Activated naive CD4-positive, alpha-beta T cell treated with anti-CD3 and anti-CD28 coated beads for 36 hours (primary cell): ENCODE measurements at places on chromosomes 6 and 20. TPM values are rescaled to one million over a fixed set of nuclear protein-coding genes. Genes with fewer than 3 reads are reported as not detected.

Gene HLA-DRA
- 1.6 TPM for total RNA-seq

DNA sequence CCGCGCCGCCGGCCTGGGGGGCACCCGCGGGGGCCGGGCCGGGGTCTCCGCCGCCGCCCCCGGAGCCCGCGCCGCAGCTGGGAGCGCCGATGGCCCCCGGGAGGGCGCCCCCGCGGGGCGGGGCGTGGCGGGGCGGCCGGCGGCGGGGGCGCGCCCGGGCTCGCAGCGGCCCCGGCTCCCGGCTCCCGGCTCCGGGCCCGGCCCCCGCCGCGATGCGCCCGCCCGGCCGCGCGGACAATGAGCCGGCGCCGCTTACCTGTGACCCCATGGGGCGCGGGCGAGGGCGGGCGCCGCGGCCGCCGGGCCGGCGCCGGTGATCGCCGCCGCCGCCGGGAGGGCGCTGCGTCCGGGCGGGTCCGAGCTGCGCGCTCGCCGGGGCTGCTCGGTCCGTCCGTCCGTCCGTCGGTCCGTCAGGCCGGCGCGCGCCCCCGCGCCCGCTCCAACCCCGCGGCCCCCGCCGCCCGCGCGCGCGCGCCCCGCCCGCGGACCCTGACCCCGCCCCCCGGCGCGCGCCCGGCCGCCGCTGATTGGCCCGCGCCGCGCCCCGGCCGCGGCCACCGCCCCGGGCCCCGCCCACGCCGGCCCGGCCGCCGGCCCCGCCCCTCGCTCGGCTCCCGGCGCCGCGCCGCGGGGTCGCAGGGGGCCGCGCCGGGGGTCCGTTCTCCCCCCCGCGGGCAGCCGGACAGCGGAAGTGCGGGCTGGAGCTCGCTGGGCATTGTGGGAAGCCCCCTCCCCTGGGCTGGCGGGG lies at the start of gene ZBTB46:
TSS of gene ZBTB46 (minus strand) at position 424 of the 748 bp plus-strand sequence. CDS start 40,507 bp downstream, outside the sequence.
- H3K4me1 ChIP-seq: peaks cover 13% of the 10 kb centered on the region
- H3K4me3 ChIP-seq: peak within 1 kb of the TSS; percentile 76

- no peak for DNase-seq
- H3K4me3 ChIP-seq: no peak overlapping the region
- H3K4me1 ChIP-seq: peaks cover 9% of the 10 kb centered on the region
- H3K36me3 ChIP-seq: peaks cover 14% of the 10 kb centered on the region
Measured at GRCh38 chr6:1993042-1993441, 252.4 kb downstream of the GMDS start.

DNA sequence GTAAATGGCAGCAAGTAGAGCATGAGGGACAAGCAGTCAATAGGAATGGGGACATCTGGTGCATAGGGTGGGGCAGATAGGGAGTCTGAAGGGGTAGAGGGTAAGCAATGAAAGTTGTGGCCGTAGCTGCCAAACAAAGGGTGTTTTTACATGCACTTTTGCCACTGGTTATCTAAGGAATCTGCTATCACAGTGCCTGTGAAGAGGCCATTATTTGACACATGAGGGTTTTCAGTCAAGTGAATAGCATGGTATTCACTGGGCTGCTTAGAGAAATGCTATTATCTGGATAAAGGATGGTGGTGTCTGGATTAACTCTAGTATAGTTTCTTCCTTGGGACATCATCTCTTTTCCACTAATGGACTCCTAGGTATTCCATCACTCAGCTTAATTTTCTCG lies 118.2 kb downstream of the CARMIL1 start:
- H3K27me3 ChIP-seq: no peaks in the 10 kb centered on the region
- peaks cover 5% of the 10 kb centered on the region for H3K4me1 ChIP-seq
- no peak overlapping the region for H3K4me3 ChIP-seq
- DNase-seq: no peak

- no peak overlapping the region for H3K27ac ChIP-seq
- H3K27me3 ChIP-seq: no peaks in the 10 kb centered on the region
- no peak overlapping the region for H3K4me3 ChIP-seq
- peaks cover 2% of the 10 kb centered on the region for H3K4me1 ChIP-seq
Measured at GRCh38 chr6:135328136-135328535, 147.0 kb downstream of the MYB start.

Gene EGFL8
- total RNA-seq: 6.1 TPM

- DNase-seq: no peak
- no peak overlapping the region for H3K4me3 ChIP-seq
- no peaks in the 10 kb centered on the region for H3K4me1 ChIP-seq
- H3K27me3 ChIP-seq: no peaks in the 10 kb centered on the region
- H3K27ac ChIP-seq: no peak overlapping the region
- peaks cover 5% of the 10 kb centered on the region for H3K36me3 ChIP-seq
Measured at GRCh38 chr20:25532015-25532751, 53.1 kb downstream of the NINL start.

DNA sequence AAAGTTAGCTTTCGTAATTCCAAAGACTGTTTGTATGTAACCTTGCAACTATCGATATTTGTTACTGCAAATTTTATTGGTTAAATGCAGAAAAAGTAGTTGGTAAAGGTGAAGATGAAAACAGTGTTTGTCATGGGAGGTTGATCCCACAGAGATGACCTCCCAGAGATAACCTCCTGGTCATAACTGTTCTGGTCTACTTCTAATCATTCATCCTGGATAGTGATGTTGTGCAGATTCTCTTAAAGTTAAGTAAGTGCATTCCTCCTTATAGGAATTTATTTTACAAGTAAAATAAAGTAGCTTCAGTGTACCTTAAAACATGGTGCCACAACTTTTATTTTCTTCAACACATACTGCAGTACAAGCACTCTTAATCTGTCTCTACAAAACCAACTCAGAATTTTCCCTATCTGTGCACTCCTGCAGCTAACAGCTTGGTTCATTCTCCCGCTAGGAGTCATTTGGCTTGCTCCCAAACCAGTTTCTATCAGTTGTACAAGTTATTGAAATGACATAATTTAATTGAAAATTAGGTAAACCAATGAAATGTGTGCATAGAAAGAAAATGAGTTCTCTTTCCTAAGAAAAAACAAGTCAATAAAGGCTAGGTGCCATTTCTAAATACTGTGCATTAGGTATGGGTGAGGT lies 19.2 kb downstream of the METTL24 start:
- H3K4me3 ChIP-seq: no peak overlapping the region
- H3K27ac ChIP-seq: no peak overlapping the region
- no peaks in the 10 kb centered on the region for H3K36me3 ChIP-seq

Gene BCAS1
- total RNA-seq: not detected

Gene ANKEF1
- total RNA-seq: 2.8 TPM

GRCh38 chr6:2503816-2504494 lies 246.8 kb downstream of the MYLK4 start:
- H3K36me3 ChIP-seq: no peaks in the 10 kb centered on the region
- peaks cover 39% of the 10 kb centered on the region for H3K27me3 ChIP-seq
- H3K4me3 ChIP-seq: no peak overlapping the region
- H3K4me1 ChIP-seq: no peaks in the 10 kb centered on the region
- DNase-seq: no peak

Gene SIRPD
- total RNA-seq: not detected

DNA sequence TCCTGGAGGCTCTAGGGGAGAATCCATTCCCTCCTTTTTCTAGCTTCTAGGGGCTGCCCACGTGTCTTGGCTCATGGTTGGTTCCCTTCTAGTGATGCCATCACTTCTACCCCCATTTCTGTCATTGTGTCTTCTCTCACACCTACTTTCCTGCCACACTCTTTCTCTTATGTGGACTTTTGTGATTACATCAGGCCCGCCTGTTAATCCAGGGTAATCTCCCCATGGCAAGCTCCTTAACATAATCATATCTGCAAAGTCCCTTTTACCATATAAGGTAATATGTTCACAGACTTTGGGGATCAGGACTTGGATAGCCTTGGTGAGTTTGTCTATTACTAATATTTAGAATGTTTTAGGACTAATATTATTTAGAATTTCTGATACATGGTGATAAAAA lies 111.9 kb downstream of the DNAH8 start:
- H3K4me3 ChIP-seq: no peak overlapping the region
- H3K36me3 ChIP-seq: no peaks in the 10 kb centered on the region
- DNase-seq: no peak
- H3K27ac ChIP-seq: no peak overlapping the region

Gene ESR1
- 0.54 TPM for total RNA-seq

DNA sequence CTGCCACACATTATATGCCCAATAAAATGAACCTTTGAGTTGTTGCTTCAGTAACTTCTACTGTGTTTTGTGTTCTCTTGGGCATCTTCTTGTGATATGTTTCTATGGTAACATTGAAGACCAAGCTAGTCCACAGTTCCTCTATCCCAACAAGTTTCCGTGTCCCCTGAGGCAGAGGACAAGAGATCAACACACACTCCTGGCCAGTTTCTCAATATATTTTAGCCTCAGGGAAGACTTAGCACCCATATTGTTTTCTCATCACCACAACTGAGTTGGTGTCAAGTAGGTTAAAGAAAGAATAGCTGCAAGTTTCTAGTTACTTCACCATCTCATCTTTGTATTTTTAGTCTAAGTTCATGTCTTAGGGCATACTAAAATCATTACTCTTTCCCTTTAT lies 277.5 kb downstream of the UST start:
- H3K27me3 ChIP-seq: no peaks in the 10 kb centered on the region
- DNase-seq: no peak
- H3K4me1 ChIP-seq: peaks cover 9% of the 10 kb centered on the region
- H3K36me3 ChIP-seq: peaks cover 4% of the 10 kb centered on the region
- no peak overlapping the region for H3K27ac ChIP-seq

Gene BFSP1
- not detected for total RNA-seq
